Activated CD4-positive, alpha-beta T cell treated with anti-CD3 and anti-CD28 coated beads for 36 hours (primary cell): ENCODE measurements at places on chromosomes 12 and 14.

GRCh38 chr12:108985750-108986149 lies 35.1 kb downstream of the SVOP start:
- DNase-seq: no peak

- DNase-seq: no peak
Measured at GRCh38 chr14:47606566-47606965, 68.8 kb downstream of the MDGA2 start.

GRCh38 chr14:49857427-49858003 lies 4.9 kb upstream of the NEMF start:
- DNase-seq: no peak

DNA sequence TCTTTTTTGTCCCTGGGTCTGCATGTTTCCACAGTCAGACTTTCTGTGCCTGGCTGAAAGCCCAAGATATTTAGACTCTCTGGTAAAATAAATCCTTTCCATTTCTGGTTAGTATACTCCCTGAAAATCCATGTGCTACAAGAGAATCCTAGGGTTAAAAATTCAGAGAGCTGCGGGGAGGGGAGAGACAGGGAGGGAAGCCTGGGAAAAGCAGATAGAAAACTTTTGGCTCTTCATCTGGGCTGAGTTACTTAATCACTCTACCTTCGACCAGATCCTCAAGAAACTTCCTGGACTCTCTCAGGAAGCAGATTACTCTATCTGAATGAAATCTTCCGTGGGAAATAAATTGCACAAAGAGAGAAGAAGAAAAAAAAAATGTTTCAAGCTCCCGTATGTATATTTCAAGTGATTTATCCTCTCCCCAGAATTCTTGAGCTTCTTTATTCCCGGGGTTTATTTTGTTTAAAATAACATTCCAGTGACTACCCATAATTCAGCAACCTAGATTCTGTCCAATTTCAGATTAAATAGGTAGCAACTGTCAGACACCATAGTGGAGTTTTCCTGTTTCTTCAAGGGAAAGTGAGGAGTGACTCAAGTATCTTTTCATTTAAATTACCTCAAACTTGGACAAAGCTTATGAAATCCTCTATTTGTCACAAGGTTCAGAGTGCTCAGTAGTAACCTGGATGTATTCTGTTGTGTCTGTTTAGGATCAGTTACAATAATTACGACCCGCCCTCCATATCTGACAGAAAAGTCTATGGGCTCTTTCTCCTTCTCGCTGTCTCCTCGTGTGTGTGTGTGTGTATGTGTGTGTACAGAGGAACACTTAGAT lies 163.7 kb downstream of the MYRFL start:
- no peak for DNase-seq

- no peak for DNase-seq
Measured at GRCh38 chr12:109458771-109459208, 18.3 kb downstream of the KCTD10 start.

DNA sequence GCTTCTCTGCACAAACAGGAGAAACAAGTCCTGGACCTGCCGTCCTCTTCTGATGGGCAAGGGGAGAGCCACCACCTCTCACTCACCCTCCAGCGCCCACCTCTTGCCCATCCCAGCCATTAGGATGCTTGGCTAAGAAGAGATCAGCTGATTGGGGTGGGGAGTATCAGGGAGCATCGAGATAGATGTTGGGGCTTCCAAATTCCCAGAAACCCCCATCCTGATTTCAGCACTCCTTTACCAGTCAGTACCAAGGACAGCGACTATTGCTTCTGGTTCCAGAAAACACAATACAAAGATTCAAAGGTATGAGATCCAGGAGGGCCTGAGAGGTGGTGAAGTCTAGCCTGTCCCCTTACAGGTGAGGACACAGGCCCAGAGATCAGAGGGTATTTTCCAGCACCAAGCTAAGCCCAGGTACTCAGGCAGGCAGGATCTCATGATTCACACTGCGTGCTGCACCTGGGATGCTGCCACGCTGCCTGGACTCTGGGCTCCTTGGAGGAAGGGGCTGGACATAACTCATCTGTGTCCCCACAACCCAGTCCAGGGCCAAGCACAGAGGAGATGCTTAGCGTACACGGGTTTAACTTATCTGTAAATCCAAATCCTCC lies 76.6 kb downstream of the TUNAR start:
- no peak for DNase-seq

DNA sequence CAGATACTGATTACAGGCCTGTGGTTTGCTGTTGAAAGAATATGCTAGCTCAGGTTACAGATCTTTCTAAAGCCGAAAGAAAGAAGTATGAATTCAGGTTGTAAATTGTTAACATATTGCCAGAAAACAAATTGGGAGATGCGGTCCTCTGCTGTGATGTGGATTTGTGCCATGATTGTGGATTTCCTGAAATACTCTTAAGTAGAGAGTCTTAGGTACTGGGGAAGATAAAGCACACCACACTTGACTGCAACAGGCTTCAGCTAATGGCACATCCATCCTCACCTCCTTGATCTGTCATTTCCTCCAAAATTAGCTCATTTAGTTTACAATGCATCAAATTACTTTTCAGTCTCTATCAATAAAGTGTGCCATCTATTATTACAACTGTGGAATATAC lies 279.2 kb downstream of the SYT1 start:
- DNase-seq: no peak

DNA sequence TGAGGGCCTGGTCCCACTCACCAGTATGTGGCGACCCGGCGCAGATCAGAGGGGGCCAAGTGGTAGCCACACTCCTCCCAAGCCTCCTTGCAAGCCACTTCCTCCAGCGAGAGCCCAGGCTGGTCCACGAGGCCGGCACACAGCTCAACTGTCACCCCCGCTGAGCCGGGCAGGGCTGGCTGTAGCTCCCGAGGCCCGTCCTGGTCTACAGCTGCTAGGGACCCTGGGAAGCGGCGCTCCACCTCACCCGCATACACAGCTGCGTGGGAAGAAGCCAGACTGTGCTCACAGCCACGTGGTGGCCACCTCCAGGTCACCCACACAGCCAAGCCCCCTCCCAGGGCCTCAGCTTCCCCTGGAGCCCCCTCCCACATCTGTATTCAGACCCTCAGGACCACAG lies 4.6 kb downstream of the NUDT14 start:
- no peak for DNase-seq

GRCh38 chr14:92719890-92720323 lies 28.5 kb downstream of the LGMN start:
- DNase-seq: no peak

DNA sequence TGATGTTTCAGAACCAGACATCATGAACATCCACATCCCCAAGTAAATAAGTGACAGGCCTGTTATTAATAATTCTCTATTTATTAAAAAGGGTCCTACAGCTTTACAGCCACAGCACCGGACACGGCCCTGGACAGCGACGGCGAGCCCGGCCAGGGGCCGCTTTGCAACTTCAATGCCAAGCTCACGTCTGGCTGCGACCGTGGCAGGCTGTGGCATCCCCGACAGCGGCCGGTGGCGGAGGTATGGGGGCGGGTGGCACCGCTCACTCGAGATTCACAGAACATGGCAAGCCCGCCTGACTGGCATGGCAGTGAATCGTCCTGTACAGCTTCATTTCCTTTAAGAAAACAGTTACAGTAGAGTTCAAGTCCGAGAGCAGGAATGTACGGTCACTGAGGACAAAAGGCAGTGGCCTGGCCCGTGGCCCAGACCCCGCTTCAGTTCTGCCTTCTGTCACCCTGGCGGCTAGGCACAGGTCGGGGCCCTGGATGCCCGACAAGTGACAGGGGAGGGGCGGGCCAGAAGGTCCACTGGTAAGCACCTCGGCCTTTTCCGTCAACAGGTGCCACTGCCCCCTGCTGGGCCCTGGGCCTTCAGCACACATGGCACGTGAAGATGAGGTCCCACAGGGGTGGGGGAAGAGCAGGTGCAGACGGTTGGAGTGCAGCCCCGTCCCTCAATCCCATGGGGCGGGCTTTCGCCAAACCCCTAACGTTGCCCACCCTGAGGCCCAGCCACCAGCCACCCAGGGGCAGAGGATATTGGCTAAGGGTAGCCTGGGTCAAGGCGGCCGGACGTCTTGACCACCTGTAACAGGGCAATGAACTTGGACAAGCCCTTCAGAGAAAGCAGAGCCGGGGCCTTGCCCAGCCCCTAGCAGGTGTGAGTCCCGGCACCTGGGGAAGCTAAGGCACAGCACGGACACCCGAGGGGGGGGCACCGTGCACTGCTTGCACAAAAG lies 30.3 kb downstream of the HIP1R start:
- DNase-seq: peak; percentile 45

- no peak for DNase-seq
Measured at GRCh38 chr14:73424453-73424852, 33.9 kb downstream of the NUMB start.

- no peak for DNase-seq
Measured at GRCh38 chr12:56021889-56022497, 1.1 kb downstream of the IKZF4 start.

DNA sequence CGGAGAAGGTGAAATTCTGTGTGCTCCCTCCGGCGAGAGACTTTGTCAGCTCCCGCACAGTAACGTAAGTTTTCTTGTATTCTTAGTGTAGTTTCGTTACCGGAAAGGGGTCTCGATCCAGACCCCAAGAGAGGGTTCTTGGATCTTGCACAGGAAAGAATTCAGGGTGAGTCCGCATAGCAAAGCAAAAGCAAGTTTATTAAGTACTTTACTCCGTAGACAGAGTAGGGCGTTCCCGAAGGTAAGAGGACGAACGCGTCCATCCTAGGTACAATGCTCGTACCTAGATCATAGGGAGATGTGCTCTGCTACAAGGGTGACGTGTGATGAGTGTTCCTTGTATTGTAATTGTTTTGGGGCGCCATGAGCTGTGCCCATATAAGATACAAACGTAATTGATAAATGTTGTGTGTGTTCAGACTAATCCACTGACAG lies 293 bp downstream of the IFI27L1 start:
- peak; percentile 24 for DNase-seq

DNA sequence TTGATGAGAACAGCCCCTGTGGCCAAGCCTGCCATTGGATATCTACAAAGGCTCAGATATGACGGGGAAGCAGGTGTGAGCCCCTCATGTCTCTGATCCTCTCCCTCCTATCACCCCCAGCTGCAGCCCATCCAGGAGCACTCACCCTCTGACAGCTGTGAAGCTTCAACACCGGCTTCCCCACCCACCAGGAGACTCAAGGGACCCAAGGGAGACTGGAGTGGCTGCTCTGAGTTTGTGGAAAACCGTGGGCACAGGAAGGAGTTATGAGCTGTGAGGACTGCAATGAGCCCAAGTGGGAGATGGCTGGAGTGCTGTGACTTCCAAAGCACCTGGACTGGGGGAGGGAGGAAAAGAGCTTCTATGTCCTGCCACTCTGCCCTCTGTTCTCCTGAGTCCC lies 7.9 kb downstream of the IFI27L2 start:
- no peak for DNase-seq
